ENCODE measurements at places on chromosomes 7 and 10. TPM values are rescaled to one million over a fixed set of nuclear protein-coding genes. Genes with fewer than 3 reads are reported as not detected.

Gene OR6V1
- total RNA-seq, result not detected

Gene GFRA1
- total RNA-seq, result 0.56 TPM

Gene NEBL
- total RNA-seq, result 0.19 TPM

Gene FGFR2
- 0.19 TPM for total RNA-seq

Gene STRIP2
- total RNA-seq, result 5.2 TPM

Gene ZNF365
- total RNA-seq, result 3.3 TPM

Gene WDFY4
- total RNA-seq, result not detected

Gene CHAT
- total RNA-seq, result not detected
